ENCODE measurements at places on chromosomes 6 and 20.

GRCh38 chr6:167963589-167964057 lies 33.8 kb upstream of the KIF25 start:
- no peak for DNase-seq

GRCh38 chr6:100346203-100346602 lies 118.5 kb downstream of the SIM1 start:
- DNase-seq, result no peak

DNA sequence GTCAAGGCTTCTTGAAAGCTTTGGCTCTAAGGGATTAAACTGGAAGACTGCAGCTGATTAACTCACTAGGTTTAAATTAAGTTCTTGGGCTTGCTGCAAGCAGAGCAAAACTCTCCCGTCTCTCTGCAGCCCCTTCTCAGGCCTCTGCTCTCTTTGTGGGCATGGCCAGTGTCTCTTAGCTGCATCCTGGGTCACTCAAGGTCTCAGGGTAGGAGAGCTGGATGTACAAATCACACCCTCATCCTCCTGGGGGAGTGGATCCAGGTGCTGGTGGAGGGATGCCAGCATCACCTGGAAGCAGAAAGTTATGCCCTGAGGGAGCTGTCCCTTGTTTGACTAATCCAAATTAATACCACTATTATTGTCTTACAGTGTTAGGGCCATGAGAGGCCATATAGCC lies 35.8 kb downstream of the GCM1 start:
- no peak for DNase-seq

DNA sequence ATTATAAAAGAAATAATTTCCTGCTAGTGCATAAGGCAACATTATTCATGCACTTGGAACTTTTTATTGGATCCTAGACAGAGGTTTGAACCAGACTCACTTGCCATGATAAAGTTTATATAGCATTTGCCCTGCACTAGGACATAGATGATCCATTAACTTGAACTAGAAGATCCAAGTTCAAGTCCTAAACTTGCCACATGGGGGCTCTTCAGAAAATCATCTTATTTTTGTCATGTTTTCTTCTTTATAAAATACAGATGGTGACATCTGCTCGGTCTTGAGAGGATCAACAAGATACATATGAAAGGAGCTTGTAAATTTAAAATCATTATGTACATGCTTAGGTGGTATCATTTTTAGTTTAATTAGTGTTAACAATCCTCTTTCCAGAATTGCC lies 94.5 kb downstream of the SIM1 start:
- no peak for DNase-seq

GRCh38 chr20:45781391-45781931 lies 10.2 kb downstream of the WFDC3 start:
- no peak for DNase-seq

DNA sequence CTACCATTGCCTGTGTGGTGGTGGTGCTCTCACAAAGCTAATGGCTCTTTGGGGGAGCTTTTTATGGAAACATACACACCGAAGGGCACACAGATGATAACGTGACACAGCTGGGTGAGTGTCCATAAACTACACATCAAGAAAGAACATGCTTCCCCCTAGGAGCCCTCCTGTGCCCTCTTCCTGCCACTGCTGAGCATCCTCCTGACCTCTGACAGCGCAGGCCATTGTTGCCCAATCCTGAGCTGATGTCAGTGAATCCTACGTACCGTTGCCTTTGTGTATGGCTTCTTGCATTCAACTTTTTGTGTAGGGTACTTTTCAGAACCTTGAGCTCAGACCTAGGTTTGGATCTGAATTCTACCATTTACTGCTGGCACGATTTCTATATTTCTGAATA lies 65.8 kb upstream of the SLC22A1 start:
- no peak for DNase-seq

DNA sequence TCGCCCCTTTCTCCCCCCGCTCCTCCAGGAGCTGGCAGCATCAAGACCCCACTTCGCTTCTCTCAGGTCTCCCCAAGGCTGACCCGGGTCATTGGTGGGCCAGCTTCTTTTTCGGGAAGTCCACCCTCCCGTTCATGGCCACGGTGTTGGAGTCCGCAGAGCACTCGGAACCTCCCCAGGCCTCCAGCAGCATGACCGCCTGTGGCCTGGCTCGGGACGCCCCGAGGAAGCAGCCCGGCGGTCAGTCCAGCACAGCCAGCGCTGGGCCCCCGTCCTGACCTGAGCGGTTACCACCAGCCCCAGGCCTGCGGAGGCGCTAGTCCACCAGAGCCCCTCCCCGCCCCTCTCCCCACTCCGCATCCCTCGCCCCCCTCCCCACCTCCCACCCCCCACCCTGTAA lies 1.0 kb downstream of the PPDPF start:
- no peak for DNase-seq

DNA sequence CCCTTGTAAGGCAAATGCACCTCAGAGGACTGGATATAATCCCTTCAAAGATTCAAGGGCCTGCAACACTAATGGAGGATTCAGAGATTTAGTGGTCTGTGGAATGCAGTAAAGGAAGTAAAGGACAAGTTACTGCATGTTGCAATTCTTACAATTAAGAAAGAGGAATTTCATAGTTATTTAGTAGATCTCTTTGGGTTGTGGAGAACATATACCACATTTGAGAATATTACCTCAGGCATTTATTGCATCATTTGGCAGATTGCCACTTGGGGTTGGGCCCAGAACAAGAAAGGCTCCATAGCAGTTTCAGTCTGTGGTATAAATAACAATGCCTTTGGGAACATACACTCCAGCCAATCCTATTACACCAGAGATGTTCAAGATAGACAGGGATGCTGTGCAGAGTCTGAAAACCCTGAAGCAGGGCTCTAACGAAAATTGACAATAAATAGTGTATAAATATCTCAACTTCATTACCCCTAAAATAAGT lies 20.9 kb upstream of the EPM2A start:
- no peak for DNase-seq

- DNase-seq, result no peak
Measured at GRCh38 chr6:155883741-155884140, 428.1 kb upstream of the NOX3 start.

- no peak for DNase-seq
Measured at GRCh38 chr6:26459023-26459810, 1.5 kb downstream of the BTN2A1 start.

- no peak for DNase-seq
Measured at GRCh38 chr6:119887666-119888065, 538.1 kb upstream of the MAN1A1 start.

DNA sequence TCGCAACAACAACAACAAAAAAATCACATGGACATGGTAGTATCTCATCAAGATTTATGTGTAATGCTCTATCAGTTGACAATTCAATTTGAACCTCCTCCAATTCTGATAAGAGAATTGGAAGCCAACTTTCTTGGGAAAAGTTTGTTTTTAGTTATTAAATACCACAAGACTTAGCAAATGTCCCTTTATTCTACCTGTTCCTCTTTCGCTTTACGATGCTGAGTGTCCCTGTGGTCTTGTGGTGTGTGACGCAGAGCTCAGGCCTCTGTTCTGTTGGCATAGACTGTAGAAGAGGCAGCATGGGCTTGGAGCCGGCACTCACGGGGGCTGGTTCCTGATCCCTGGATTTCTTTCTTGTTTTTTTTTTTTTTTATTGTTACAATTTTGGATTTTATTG lies 76.7 kb downstream of the PSMB1 start:
- DNase-seq, result no peak

- DNase-seq, result no peak
Measured at GRCh38 chr20:13243826-13244376, 22.8 kb downstream of the ISM1 start.

- no peak for DNase-seq
Measured at GRCh38 chr6:79215213-79215824, 19.2 kb downstream of the HMGN3 start.

- DNase-seq, result no peak
Measured at GRCh38 chr6:56364431-56364826, 117.0 kb upstream of the COL21A1 start.

- DNase-seq, result no peak
Measured at GRCh38 chr6:135935941-135936601, 84.6 kb downstream of the PDE7B start.

DNA sequence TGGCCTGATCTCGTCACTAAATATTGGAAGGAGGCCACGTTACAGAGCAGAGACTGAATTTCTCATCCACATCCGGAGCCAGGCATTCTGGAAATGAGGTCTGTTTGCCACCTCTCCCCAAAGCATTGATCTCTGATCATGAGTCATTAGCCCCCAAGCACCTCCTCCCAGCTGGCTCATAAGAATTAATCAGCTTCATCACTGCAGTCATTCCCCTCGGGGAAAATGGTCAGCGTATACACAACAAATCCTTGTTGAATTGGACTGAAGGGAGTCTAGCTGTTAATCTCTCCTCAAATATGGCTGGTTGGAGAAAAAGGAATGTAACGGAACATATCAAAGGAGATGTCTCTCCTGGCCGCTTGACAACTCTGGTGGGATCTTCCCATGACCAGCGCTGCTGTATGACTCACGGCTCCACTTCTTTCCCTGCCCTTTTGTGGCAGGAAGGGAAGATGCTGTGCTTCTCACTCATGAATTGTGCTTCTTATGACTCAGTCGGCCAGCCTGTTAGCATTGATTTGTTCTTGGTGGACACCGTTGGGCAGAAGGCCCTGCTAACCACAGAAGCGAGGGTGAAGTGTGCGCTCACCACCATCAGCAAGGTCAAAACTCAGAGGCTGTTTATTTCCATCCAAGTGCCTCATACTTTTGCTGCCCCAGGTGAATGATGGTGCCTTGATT lies 76.7 kb downstream of the RNF182 start:
- no peak for DNase-seq

- DNase-seq, result no peak
Measured at GRCh38 chr6:149950423-149950822, 8.6 kb downstream of the ULBP2 start.

- no peak for DNase-seq
Measured at GRCh38 chr6:129297592-129297991, 412.4 kb downstream of the ARHGAP18 start.
